ENCODE measurements at places on chromosomes 12 and 14. TPM values are rescaled to one million over a fixed set of nuclear protein-coding genes. Genes with fewer than 3 reads are reported as not detected.
A peak's percentile ranks its signal among the peaks of the same experiment; 100 is the strongest.

GRCh38 chr12:96195845-96196451 is 1.8 kb downstream of the ELK3 start:
- no peaks in the 10 kb centered on the region for H3K36me3 ChIP-seq
- peak overlapping the region; percentile 22 for H3K4me3 ChIP-seq
- no peaks in the 10 kb centered on the region for H3K27me3 ChIP-seq
- H3K4me1 ChIP-seq: peaks cover 16% of the 10 kb centered on the region

DNA sequence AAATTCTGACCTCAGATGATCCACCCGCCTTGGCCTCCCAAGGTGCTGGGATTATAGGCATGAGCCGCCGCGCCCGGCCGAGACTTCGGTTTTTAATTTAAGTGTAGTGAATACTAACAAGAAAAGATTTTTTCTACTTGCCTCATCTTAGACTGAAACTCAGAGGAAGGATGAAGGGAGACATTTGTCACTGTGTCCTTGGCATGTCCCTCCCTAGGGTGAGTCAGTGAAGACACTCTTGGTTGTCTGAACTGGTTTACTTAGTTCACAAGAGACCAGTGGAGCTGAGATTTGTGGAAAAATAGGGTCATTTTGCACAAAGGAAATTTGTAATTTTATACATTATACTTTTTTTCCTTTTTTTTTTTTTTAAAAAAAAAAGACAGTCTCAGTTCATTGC is 13.5 kb downstream of the C12orf71 start:
- DNase-seq: no peak
- no peak overlapping the region for H3K4me3 ChIP-seq
- no peaks in the 10 kb centered on the region for H3K27me3 ChIP-seq
- no peaks in the 10 kb centered on the region for H3K36me3 ChIP-seq

The CCDC198 gene
- not detected for total RNA-seq

DNA sequence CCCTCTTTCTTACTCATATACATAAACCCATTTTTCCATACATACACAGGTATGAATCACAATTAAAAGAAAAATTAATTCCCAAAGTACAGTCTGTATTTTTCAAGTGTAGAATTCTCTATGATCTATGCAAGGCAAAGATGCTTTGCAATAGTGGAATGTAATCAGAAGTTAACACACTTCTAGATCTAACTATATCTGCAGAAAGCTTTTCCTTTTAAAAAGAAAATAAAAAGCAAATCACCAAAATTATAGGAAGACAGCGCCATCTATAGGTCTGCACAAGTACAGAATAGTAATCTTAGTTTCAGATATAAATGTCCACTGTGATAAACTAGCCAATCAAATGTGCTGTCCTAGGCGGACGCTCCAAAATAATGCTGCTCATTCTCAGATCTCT is 22.0 kb downstream of the SLC25A21 start:
- no peaks in the 10 kb centered on the region for H3K27me3 ChIP-seq
- H3K36me3 ChIP-seq: no peaks in the 10 kb centered on the region
- no peak for DNase-seq
- H3K4me3 ChIP-seq: no peak overlapping the region
- no peak overlapping the region for H3K27ac ChIP-seq

The SLC17A8 gene
- 14.8 TPM for total RNA-seq

DNA sequence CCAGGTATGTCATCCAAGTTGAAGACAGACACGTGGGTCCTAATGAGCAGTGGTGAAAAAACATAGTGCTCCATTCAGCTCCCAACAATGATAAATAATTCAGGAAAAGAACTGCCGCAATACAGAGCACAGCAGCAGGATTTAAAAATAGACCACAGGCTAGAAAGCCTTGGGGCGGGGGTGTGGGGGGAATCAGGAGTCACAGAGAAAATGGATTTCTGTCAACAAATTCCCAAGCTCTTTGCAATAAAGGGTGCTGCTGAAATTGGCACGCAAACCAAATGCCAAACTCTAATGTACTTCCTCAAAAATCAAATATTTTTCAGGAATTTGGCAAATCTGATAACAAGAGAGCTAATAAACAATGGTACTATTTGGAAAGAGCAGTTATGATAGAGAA is 58.6 kb downstream of the R3HDM2 start:
- H3K27me3 ChIP-seq: no peaks in the 10 kb centered on the region
- peak; percentile 79 for DNase-seq
- no peak overlapping the region for H3K27ac ChIP-seq
- H3K36me3 ChIP-seq: no peaks in the 10 kb centered on the region
- H3K4me1 ChIP-seq: peaks cover 9% of the 10 kb centered on the region

- H3K27ac ChIP-seq: no peak overlapping the region
- H3K36me3 ChIP-seq: no peaks in the 10 kb centered on the region
- H3K4me3 ChIP-seq: no peak overlapping the region
- DNase-seq: peak; percentile 75
- no peaks in the 10 kb centered on the region for H3K27me3 ChIP-seq
These were observed 54.2 kb downstream of the SIX6 start for GRCh38 chr14:60563113-60563512.

- no peak overlapping the region for H3K27ac ChIP-seq
- DNase-seq: no peak
- no peak overlapping the region for H3K4me3 ChIP-seq
- H3K36me3 ChIP-seq: no peaks in the 10 kb centered on the region
These were observed 505.4 kb downstream of the LRFN5 start for GRCh38 chr14:42112108-42112507.

GRCh38 chr12:132327336-132328171 is 1.8 kb downstream of the GALNT9 start:
- H3K4me3 ChIP-seq: no peak overlapping the region
- H3K36me3 ChIP-seq: no peaks in the 10 kb centered on the region
- no peak for DNase-seq
- peaks cover 9% of the 10 kb centered on the region for H3K4me1 ChIP-seq

DNA sequence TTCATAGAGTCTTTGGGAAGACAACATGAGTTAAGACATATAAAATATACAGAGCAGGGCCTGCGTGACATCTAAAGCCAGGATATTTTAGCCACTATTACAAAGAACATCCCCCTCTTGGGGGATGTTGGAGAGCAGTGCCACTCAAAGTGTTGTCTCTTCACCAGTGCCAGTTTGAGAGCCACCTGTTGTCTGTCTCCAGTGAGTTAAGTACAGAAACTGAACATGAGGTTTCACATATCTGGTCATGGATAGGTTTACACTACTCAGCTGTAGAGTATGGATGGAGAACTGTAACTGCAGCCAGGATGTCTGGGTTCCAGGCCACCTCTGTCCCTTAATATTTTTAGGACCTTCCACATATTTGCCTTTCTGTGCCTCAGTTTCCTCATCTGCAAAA is 39.1 kb downstream of the RNFT2 start:
- H3K27ac ChIP-seq: no peak overlapping the region
- no peak overlapping the region for H3K4me3 ChIP-seq
- DNase-seq: no peak
- no peaks in the 10 kb centered on the region for H3K4me1 ChIP-seq
- no peaks in the 10 kb centered on the region for H3K36me3 ChIP-seq

GRCh38 chr12:122834104-122834920 is 945 bp upstream of the HIP1R start:
- no peak overlapping the region for H3K4me3 ChIP-seq
- no peaks in the 10 kb centered on the region for H3K36me3 ChIP-seq
- peaks cover 7% of the 10 kb centered on the region for H3K4me1 ChIP-seq
- H3K27me3 ChIP-seq: peaks cover 13% of the 10 kb centered on the region
- peak overlapping the region; percentile 32 for H3K27ac ChIP-seq

The ACIN1 gene
- 154 TPM for total RNA-seq

The TAS2R8 gene
- not detected for total RNA-seq

DNA sequence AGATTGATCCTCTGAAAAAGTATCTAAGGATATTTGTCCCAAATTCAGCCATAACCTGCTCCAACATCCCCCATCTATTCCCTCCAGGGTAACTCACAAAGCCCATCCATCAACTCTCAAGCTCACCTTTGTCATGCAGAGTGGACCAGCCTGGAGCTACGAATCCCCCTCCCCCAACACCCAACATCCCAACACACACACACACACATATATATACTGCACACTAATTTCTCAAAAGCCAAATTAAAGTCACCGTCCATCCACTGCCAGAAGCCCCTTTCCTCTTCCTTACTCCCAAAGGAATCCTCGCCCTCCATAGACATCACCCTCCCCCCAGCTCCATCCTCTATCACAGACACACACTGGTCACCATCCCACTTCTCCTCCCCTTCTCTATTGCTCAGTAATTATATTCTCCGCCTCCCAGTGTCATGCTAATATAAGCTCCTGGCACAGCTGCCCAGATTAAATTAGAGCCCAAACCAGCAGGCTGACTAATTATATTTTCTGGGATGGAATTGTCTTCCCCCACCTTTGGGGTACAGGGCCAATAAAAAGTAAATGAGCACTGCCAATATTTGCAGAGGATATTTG is 13.5 kb upstream of the TESPA1 start:
- DNase-seq: no peak
- no peak overlapping the region for H3K4me3 ChIP-seq
- H3K36me3 ChIP-seq: no peaks in the 10 kb centered on the region
- no peaks in the 10 kb centered on the region for H3K4me1 ChIP-seq

The PRR4 gene
- 2.2 TPM for total RNA-seq

DNA sequence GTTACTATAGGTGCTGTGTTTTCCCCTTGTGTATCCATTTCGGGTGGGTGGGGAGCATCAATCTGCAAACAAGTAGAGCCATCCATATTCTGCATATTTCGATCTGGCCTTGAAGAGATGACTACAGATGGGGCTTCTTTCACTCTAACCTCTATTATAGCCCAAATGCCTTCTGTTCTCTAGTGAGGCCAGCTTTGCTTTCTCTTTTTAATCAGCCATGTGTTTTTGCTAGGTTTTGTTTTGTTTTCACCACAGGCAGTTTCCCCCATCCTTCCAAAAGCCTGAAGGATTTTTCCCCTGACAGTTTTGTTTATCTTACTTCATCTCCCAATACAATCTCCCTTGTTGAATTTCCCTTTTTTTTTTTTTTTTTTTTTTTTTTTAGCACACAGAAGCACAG is 224.1 kb downstream of the BTG1 start:
- no peak overlapping the region for H3K27ac ChIP-seq
- H3K4me1 ChIP-seq: peaks cover 7% of the 10 kb centered on the region
- DNase-seq: no peak

GRCh38 chr14:47509957-47510356 is 165.4 kb downstream of the MDGA2 start:
- H3K36me3 ChIP-seq: no peaks in the 10 kb centered on the region
- no peaks in the 10 kb centered on the region for H3K4me1 ChIP-seq
- H3K4me3 ChIP-seq: no peak overlapping the region
- no peak overlapping the region for H3K27ac ChIP-seq
- H3K27me3 ChIP-seq: no peaks in the 10 kb centered on the region

- no peaks in the 10 kb centered on the region for H3K4me1 ChIP-seq
- H3K36me3 ChIP-seq: no peaks in the 10 kb centered on the region
- H3K27ac ChIP-seq: no peak overlapping the region
- H3K4me3 ChIP-seq: no peak overlapping the region
- no peak for DNase-seq
These were observed 278.3 kb downstream of the SEC23A start for GRCh38 chr14:38824706-38825105.

DNA sequence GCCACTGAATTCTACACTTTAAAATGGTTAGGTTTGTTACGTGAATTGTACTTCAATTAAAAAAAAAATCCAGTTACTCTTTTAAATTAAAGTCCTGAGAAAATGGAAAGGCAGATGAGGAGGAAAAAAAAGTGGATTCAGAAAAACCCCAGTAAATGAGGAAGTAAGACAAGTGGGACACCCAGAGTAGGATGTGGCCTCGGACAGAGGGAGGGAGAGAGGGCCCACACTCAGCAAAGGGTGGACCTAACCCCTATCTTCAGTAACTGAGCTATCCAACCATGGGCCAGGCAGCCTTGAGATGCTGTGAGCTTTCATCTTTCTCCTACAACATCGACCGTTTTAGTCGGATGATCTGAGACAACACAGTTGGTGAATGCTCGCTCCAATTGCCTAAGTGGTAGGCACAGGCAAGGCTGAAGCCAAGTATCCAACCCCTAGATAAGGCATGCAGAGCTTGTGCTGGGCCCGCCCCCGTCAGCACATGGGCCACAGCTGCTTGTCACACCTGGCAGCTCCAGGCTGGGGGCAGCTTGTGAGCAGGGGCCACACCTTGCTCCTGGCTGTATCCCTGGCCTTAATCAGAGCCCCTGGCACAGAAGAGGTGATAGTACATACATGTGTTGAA is 142.1 kb downstream of the TTC7B start:
- H3K4me1 ChIP-seq: peaks cover 5% of the 10 kb centered on the region
- DNase-seq: no peak
- no peaks in the 10 kb centered on the region for H3K27me3 ChIP-seq
- H3K4me3 ChIP-seq: no peak overlapping the region
- no peak overlapping the region for H3K27ac ChIP-seq

The TSPAN8 gene
- 7.1 TPM for total RNA-seq

DNA sequence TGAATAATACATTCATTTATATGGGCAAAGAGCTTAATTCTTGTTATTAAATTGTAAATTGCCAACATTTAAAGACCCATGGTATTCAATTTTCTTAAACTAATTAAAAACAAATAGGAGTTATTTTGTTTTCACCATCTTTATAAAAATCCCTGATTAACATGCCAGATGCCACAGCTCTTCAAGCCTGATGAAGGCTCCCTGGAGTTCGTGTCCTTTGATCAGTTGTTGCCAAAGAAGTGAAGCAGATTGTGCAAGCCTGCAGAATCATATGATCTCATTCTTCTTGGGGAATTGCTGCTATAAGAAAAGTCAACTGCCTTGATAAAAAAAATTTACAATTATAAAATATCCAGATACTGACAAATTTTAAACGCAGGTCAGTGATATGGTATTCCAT is 288.3 kb upstream of the PPFIA2 start:
- no peaks in the 10 kb centered on the region for H3K4me1 ChIP-seq
- no peak overlapping the region for H3K4me3 ChIP-seq
- no peaks in the 10 kb centered on the region for H3K27me3 ChIP-seq
- no peaks in the 10 kb centered on the region for H3K36me3 ChIP-seq
- H3K27ac ChIP-seq: no peak overlapping the region
- no peak for DNase-seq

DNA sequence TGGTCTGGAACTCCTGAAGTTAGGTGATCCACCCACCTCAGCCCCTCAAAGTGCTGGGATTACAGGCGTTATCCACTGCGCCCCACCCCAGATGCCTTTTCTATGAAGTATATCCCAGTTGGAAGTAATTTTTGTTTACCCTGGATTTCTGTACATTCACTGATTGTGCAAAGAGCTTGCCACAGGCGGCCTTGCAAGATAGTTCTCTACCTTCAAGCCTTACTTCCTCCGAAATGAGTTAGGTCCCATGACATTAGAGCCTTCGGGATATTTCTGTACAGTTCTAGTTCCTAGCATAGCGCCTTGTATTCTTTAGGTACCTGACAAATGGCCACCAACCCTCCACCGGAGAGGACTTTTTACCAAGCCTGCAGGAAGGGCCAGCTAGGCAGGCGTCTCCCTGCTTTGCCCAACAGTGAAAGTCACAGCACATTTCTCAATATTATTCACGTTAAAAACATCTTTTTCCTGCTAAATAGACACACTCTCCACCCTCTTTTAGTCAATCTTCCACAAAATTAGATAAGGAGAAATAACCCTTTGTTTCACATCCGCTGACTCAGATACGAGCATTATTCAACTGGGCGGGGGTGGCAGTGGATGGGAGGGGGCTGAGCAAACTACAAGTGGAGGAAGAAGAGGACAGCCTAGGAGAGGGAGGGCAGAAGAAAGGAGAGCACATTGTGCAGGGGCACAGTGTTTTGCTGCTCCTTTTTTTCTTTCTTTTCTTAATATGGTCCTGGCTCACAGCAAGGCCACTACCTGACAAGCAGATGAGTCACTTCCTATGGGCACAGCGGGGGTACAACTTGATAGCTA is 40.0 kb upstream of the CAPRIN2 start:
- H3K36me3 ChIP-seq: no peaks in the 10 kb centered on the region
- no peak overlapping the region for H3K27ac ChIP-seq
- H3K4me3 ChIP-seq: no peak overlapping the region

The NELL2 gene
- total RNA-seq: 13.2 TPM
